ENCODE measurements at places on chromosomes 2 and 18.

GRCh38 chr18:73688161-73688560 is 459.5 kb downstream of the FBXO15 start:
- DNase-seq: no peak

DNA sequence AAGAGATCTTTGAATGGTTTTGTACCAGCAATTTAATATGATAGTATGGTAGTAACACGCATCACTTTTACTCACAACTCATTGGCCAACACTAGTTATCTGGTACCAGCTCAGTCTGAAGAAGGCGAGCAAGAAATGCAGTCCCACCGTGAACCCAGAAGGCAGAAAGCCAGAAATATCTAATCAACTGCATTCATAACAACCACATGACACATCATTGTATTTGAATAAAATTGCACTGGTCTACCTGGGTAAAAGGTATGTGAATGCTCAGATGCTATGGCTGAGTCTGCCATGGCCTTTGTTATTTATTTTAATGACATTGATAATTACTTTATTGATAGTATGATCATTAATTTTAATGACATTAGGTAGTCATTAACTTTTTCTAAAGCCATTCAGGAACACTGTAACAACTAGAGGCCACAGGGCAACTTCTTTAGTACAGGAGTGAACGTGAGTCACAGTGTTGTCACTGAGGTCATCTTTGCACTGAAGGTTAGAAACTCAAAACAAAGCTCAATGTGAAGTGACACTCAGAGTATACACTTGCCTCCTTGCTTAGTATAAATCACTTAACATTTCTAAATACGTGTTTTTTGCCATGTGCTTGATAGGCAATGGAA is 475.6 kb upstream of the TNP1 start:
- DNase-seq: no peak

- no peak for DNase-seq
These were observed 71.7 kb upstream of the RBMS1 start for GRCh38 chr2:160565099-160565845.

DNA sequence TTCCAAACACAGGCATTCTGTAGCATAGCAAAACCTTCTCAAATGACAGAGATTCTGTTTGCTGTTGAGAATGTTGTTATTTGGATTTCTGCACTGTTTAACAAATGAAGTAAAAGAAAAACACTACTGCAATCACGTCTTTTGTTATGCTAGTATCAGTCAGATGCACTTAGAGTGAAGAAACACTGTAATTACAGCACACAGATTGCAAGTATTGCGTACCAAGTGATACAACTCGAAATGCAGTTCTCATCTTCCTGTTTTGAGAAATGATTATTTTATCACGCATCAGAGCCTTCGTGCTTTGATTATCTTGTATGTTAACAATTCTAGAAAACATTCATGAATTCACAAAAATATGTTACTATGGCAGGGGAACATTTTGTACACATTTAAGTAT is 41.8 kb upstream of the KLF11 start:
- no peak for DNase-seq

DNA sequence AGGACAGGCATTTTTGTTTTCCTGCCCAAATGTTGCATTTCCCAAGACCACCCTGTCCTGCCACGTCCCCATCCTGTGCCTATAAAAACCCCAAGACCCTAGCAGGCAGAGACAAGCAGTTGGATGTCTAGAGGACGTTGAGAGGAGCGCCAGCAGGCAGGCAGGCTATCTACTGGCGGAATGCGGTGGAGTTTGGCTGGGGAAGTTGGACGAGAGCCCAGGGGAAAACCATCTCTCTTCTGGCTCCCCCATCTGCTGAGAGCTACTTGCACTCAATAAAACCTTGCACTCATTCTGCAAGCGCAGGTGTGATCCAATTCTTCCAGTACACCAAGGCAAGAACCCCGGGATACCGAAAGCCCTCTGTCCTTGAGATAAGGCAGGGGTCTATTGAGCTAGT is 72.5 kb downstream of the ARL6IP6 start:
- no peak for DNase-seq

DNA sequence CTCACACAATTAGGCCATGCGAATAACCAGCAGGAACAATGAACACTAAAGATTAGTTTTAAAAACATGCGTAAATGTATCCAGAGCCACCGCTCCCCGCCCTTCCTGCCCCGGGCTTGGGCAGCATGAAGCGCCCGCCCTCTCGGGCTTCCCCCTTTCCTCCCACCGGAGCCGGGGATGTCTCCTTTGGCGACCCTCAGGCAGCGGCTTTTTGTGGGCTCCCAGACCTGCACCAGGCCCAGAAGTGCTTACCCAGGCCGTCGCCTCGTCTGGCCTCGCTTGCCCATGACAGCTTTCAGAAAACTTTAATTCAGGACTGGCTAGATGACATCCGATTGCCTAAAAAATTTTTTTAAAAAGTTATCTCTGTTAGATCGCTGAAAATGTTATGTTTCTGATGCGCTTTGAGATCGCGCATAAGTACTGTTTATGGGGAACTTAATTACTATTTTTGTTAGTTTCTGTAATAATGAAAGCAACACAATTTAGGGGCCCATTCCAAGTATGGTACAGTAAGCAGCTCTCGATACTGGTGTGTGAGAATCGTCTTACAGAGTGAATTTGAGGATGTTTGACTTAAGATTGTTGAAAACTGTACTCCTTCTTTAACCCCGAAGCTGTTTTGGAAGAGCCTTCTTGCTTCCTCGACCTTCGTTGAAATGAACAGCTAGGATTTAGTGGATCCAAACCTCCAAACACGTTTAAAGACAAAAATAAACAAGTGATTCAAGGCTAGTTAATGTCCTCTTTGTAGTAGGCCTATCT is 1.1 kb downstream of the MAP3K20 start:
- no peak for DNase-seq

DNA sequence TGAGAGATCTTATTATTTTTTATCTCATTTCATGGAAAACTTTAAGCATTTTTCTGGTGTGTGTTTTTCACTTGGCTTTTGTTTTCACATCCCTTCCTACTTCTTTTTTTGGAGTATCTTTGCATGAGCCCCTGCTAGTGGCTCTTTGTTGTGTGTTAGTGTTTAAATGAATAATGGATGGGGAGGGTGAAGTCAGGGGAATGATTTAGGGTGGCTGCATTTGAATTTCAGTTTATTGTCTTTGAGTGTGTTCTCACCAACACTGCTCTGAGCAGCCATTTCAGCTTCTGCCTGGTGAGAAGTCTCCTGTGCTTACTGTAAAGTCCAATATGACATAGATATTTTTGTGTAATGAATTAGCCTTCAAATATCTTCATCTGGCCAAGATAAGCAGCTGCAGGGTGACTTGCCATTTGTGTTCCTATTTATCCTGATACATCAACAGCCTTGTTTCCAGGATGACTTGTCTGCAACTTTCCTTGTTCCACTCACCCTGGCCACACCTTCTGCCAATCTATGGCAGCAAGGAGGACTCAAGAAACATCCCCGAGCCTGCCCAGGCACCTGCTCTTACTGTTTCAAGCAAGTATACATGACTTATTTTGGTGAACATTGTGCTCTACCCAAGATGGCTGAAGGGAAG is 182.6 kb downstream of the PDE11A start:
- no peak for DNase-seq

DNA sequence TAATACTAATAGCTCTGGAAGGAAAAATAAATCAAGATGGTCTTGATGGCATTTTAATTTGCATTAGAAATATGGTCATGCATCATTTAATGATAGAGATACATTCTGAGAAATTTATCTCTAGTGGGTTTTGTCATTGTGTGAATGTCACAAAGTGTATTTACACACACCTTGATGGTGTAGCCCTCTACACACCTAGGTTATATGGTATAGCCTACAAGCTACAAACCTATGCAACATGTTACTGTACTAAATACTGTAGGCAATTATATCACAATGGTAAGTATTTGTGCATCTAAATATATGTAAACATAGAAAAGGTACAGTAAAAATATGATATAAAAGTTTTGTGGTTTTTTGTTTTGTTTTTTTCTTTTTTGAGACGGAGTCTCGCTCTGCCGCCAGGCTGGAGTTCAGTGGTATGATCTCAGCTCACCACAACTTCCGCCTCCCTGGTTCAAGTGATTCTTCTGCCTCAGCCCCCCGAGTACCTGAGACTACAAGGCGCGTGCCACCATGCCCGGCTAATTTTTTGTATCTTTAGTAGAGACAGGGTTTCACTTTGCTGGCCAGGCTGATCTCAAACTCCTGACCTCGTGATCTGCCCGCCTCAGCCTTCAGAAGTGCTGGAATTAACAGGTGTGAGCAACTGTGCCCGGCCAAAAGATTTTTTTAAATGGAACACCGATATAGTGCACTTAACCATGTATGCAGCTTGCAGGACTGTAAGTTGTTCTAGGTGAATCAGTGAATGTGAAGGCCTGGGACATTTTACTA is 83.7 kb upstream of the UBXN4 start:
- no peak for DNase-seq

- DNase-seq: no peak
These were observed 106.8 kb upstream of the MSH2 start for GRCh38 chr2:47295981-47296635.

- DNase-seq: no peak
These were observed 289.2 kb downstream of the LRRTM4 start for GRCh38 chr2:77232909-77233425.

GRCh38 chr2:10006236-10007161 is 36.9 kb upstream of the KLF11 start:
- DNase-seq: no peak

- DNase-seq: no peak
These were observed 207.2 kb downstream of the ETAA1 start for GRCh38 chr2:67604360-67604759.

GRCh38 chr2:209845666-209846065 is 74.0 kb downstream of the UNC80 start:
- no peak for DNase-seq

GRCh38 chr18:8984131-8984721 is 118.3 kb upstream of the NDUFV2 start:
- no peak for DNase-seq

- DNase-seq: peak; percentile 44
These were observed 488 bp upstream of the RHOB start for GRCh38 chr2:20446255-20446916.

Data from dermis microvascular lymphatic vessel endothelial cell (primary cell).